Muscle of leg (tissue), 16 donors: ENCODE measurements at places on chromosomes 5 and 9. TPM values are rescaled to one million over a fixed set of nuclear protein-coding genes. Genes with fewer than 3 reads are reported as not detected.

DNA sequence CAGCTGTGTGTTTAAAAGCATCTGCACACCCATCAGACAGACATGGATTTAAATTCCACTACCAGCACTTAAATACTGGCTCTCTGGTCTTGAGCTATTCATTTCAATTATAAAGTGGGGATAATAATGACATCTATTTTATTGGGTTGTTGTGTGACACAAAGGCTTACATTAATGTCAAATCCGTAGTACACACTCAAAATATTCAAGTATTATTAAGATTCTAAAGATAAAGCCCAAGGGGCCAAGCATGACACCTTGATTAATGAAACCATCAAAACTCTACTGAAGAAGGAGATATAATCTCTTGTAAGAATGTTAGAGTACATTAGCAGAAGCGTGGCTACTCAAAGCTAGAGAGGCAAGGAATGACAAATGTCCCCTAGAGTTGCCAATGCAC lies 743.0 kb downstream of the KCTD16 start:
- no peak for DNase-seq

- no peak for DNase-seq
These were observed 137.5 kb downstream of the GAPVD1 start for GRCh38 chr9:125399165-125399564.

The SLC22A4 gene
- 2.7 TPM for total RNA-seq

The TMEFF1 gene
- total RNA-seq, result 2.7 TPM

DNA sequence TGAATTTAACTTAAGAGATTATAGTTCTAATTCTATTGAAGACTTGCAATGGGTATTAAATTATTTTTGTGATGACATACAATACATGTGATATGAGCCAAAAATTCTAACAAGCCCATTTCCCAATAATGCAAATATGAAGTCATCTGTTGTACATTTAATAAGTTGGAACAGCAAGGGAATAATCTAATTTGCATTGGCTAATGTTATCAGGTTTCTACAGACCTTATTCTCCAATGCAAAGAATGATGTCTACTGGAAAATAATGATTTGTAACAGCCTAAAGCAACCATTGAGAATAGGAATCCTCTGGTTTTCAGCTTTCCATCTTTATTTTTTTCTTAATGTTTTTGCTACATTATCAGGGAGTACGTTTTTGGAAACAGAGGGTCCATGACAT lies 89.1 kb upstream of the MINAR2 start:
- DNase-seq, result peak; percentile 81

- DNase-seq, result no peak
These were observed 24.5 kb downstream of the PTGES2 start for GRCh38 chr9:128102861-128103588.

- DNase-seq, result peak; percentile 66
These were observed 233.9 kb upstream of the ZNF608 start for GRCh38 chr5:124980163-124980941.

DNA sequence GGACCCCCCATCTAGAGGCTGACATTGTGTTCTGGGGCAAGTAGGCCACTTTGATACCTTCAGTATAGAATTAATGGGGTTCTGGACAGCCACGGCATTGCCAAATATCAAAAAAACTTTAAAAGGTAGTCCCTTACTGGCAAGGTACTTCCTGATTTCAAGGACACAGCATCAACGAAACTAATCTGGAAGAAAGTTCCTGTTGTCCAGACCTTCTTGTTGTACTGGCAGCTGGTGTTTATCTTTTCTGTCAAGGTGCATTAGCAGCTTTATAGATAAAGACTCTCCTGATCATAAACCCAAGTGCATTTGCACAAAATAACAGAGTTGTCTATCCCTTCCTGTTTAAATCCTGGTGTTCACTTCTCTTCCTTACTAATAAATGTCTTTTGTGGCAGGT lies 23.7 kb upstream of the GOLGA1 start:
- no peak for DNase-seq

- no peak for DNase-seq
These were observed 49.4 kb upstream of the PAPPA start for GRCh38 chr9:116103976-116104820.

The ELAVL2 gene
- 2.1 TPM for total RNA-seq

- no peak for DNase-seq
These were observed 274.8 kb upstream of the PANK3 start for GRCh38 chr5:168853972-168854371.

GRCh38 chr5:6572825-6573380 lies 59.9 kb downstream of the NSUN2 start:
- no peak for DNase-seq

GRCh38 chr5:157350939-157351801 lies 85.2 kb downstream of the CYFIP2 start:
- no peak for DNase-seq

GRCh38 chr9:132768932-132769905 lies 99.0 kb downstream of the GTF3C4 start:
- DNase-seq, result peak; percentile 83
